ENCODE measurements at places on chromosomes 3 and 15.

DNA sequence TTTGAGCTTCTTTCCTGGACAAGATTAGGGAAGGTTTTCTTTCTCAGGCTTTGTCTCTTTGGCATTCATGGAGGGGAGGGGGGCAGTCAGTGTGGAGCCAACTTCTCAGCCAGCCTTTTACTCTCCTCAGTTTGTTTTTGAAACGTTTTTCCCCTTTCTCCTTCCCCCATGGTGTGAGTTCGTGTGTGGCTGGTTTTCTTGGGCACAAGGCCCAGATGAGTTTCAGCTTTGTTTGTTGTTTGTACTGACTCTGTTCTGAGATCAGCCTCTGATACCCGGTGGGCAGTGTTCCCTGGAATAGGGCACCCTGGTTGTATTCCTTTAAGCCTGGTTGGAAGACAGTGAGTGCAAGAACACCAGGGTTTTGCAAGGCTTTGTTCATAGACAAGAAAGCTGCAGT lies 168.2 kb upstream of the RARB start:
- DNase-seq = no peak

DNA sequence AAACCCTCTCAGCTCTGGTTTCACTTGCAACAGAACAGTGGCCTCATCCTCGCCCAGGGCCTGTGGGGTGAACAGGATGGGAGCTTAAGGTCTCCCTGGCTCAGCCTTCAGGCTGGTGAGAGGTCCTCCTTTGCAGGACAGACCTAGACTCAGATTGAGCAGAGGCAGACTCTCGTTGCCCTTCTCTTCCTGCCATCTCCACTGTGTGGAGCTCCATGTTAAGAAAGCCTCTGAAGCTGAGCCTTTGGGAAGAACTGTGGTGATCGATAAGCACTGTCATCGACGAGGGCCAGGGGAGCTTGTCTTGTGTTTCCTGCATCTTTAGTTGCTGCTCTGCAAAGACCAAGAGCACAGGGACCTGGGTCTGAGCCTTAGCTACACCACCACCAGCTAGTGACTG lies 37.8 kb upstream of the GRIP2 start:
- no peak for DNase-seq

DNA sequence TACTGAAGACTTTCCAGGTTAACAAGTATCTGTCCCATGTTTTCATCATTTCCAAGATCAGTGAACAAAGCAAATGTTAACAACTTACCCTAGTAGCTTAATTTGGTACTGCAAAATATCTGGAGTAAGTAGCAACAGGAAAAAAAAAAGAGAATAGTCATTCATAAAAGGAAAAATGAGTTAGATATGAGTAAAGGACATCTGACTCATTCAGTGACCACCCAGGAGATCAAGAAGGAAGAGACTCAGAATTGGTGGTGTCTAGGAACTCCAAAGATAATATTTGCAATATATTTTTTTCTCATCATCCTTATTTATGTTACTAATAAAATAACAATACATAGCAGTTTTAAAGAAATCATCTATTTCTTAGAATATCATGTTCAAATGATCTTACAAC lies 253.8 kb upstream of the COL8A1 start:
- DNase-seq = no peak

GRCh38 chr15:78641102-78641748 lies at the start of gene CHRNB4:
Gene CHRNB4 (minus strand): TSS chr15:78641210. CDS start chr15:78641133, 77 bp downstream.
- DNase-seq = peak; percentile 71

GRCh38 chr3:21331321-21331720 lies 419.7 kb downstream of the ZNF385D start:
- no peak for DNase-seq

GRCh38 chr15:57253082-57253481 lies 123.2 kb upstream of the CGNL1 start:
- DNase-seq = no peak

DNA sequence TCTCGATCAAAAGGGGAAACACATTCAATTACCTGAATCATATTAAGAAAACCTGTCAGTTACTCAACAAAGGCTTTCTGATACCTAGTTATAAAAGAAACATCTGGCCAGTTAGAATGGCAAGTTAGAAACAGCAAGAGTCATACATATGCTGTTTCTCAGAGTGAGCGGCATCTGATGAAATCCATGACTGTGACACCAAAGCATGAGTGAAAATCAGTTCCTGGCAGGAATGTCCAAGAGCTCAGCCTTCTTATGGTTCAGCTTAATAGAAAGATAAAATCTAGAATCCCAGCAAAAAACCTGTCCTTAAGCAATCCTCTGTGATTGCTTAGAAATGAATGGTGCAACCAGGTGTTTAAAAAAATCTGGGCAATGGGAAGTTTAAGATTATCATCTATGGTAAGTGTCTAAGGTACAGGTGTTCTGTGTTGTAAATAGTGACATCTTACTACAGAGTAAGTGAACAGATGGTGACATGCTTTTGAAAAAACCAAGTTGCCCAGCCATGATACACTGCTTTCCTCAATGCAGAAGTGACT lies 18.8 kb downstream of the B4GALT4 start:
- no peak for DNase-seq

- peak; percentile 61 for DNase-seq
Measured at GRCh38 chr15:57591822-57592367, at the start of gene MYZAP. Gene MYZAP (plus strand): TSS chr15:57591904. CDS start chr15:57592035, 131 bp downstream.

GRCh38 chr15:101168463-101168824 lies 83.4 kb downstream of the CHSY1 start:
- DNase-seq = peak; percentile 56
